ENCODE measurements at places on chromosomes 1 and 21.

DNA sequence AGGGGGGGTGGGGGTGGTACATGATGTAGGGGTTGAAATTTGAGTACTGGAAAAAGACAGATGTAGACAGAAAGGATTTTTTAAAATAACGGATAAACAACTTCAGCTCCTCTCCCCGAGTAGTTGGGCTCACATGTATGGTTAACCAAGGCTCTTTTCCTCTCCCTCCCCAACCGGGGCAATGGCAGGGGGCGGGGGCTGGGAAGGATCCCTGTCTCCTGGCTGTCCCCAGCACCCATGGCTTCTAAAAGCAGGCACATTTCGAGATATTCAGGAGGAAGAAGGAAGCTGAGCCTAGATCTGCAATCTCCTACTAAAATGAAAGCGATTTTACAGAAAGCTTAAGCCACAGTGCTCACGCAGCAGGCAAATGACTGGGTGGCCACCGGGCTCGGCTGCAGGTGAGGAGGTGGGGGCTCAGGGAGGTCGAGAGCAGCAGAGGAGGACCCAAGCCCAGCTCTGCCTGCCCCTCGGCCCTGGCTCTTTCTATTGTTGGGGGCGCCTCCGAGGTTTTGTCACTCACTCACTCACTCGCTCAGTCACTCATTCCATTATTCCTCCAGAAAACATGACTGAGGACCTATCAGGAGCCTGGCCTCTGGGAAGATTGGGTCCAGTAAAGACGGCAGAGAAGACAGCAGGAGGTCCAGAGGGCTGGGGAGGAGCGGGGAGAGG, 573.3 kb downstream of the PTPRU start:
- no peak for DNase-seq

DNA sequence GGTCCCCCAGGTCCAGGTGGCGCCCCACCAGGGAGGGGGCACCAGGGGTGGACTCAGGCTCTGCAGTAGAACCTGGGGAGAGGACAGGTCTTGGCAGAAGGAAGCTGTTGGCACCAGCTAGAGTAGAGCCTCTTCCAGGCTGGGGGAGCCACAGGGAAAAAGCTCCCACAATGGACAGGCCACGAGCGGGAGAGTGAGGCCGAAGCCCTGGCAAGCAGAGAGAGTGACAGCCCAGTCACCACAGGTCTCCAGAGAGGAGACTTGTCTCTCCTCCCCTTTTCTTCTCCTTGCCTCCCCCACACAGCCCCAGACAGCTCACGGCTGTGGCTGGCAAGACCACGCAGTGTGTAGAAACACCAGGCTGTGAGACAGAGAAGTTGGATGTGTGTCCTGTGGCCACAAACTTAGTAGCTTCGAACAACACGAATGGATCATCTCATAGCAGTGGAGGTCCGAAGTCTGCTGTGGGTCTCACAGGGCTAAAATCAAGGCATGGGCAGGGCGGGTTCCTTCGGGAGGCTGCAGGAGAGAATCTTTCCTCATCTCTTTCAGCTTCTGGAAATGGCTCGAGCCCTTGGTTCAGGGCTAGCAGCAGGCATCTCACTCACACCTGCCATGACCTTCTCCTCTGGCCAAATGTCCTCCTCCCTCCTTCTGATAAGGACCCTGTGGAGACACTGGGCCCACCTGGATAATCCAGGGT, 3.3 kb downstream of the KRTAP12-4 start:
- no peak for DNase-seq

- no peak for DNase-seq
Measured at GRCh38 chr1:18716785-18717678, 86.4 kb downstream of the PAX7 start.

GRCh38 chr21:42452401-42453223, 43.4 kb downstream of the RSPH1 start:
- DNase-seq: no peak

DNA sequence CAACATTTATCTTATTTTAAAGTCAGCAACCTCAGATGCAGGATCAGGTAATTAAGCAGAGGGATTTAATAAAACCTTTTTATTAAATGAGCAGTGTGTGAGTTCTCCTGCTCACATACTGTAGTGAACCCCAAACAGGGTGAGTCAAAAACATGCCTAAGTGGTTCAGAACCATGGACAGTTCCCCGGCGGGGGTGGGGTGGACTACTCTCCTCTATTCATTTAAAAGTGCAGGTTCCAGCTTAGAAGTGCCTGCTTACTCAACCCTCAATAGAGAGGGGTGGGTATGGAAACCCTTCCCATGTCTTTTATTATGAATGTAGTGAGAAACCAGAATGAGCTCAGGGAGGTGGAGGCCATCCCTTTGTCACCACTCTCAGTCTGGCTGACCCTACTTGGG, 397.9 kb downstream of the HHAT start:
- no peak for DNase-seq

GRCh38 chr21:40200946-40201345, 333.7 kb downstream of the PCP4 start:
- DNase-seq: no peak

DNA sequence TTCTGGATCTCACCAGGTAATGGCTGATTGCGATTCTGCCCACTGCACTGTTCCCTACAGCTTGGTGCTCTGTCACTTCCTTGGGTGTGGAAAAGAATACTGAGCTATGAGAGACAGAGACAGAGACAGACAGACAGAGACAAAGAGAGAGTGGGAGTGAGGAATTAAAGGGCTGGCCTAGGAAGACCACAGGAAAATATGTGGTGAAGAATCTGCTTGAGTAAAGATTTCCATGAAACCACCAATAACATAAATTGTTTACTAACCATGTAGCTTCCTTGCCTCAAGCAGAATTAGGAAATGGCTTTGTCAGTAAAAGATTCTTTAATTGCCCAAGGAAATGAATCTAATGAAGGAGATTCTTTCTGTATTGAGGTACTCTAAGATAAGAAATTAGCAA, 54.4 kb downstream of the MPZL1 start:
- DNase-seq: no peak

DNA sequence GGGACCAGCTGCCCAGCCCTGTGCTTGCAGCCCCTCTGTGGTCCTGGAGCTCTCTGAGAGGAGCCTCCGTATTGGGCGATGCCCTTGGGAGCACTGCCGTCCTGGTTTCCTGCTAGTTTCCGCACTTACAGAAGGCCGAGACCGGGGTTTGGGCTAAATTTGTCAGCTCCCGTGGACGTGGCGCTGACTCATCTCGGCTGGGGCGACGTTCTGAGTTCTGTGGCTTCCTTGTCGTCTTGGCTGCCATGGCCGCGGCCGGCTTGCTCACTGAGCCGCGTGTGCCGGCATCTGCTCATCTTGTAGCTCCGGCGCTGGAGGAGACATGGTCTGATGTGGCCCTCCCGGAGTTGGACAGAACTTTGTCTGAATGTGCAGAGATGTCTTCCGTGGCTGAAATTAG, 64.9 kb downstream of the PCNT start:
- DNase-seq: no peak

DNA sequence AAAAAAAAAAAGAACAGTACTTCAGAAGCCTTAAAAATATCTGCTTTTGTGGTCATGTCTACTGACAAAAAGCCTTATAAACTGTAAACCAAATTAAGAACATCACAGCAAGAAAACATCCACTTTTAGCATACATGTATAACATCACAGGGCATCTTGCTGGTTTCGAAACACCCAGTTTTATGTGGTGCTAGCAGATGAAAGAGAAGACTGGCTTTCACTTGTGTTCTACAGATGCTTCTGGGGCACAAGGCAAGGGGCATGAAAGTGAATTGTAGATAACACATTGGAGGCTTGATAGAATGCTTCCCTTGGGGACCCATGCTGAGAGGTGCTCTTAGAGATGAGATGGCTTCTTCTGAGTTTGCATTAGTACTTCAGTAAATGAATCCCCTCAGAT, 543.7 kb upstream of the PKN2 start:
- no peak for DNase-seq

- DNase-seq: no peak
Measured at GRCh38 chr1:62712336-62713243, 24.4 kb upstream of the DOCK7 start.

DNA sequence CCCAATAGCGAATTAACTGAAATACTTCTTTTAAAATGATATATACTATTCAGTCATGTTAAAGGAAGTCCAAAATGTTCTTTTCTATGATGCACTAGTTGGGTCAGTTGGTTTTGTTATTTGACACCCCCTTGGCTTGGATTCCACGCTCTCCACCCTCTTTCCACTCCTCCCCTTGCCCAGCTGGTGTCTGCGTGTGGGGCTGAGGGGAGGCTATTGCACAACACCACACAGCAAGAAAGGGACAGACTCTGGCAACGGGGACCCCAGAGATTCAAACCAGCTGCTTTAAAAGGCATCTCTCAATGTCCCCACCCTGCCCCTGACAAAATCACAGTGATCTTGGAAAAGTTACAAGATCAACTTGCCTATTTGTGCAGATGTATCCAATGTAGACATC, 394.3 kb downstream of the TGFB2 start:
- no peak for DNase-seq
